ENCODE measurements at places on chromosomes 12 and 14.

- no peak for DNase-seq
These were observed 713 bp upstream of the FBXL14 start for GRCh38 chr12:1595026-1595561.

- no peak for DNase-seq
These were observed 36.1 kb downstream of the ZFC3H1 start for GRCh38 chr12:71627438-71628002.

DNA sequence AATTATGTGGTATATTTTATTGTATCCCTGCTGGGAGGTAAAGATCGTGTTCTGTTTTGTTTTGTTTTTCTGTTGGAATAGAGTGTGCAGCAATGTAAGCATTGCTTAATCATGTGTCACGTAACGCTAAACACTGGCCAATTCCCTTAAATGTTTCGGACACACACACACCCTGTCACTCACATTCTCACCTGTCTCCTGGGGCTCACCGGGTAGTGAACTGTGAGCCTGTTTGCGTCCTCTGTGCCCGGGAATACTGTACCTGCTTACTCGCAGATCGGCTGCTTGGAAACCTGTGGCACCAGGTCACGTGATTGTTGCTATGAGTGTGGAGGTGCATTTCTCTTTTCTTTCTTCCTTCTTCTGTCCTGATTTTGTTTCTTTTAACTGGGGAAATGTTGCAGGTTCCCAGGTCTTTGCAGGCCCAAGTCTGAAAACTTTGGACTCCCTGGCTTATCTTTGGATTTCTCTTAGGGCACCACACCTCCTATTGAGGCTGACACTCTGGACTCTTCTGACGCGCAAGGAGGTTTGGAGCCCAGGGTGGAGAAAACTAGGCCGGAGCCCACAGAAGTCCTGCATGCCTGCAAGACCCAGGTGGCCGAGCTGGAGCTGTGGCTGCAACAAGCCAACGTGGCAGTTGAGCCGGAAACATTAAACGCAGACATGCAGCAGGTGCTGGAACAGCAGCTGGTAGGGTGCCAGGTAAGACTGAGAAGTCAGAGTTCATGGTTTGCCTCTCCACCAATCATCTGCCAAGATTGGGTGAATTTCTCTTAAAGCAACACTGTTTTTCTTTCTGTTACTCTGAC is 181.1 kb downstream of the ESR2 start:
- DNase-seq: no peak

DNA sequence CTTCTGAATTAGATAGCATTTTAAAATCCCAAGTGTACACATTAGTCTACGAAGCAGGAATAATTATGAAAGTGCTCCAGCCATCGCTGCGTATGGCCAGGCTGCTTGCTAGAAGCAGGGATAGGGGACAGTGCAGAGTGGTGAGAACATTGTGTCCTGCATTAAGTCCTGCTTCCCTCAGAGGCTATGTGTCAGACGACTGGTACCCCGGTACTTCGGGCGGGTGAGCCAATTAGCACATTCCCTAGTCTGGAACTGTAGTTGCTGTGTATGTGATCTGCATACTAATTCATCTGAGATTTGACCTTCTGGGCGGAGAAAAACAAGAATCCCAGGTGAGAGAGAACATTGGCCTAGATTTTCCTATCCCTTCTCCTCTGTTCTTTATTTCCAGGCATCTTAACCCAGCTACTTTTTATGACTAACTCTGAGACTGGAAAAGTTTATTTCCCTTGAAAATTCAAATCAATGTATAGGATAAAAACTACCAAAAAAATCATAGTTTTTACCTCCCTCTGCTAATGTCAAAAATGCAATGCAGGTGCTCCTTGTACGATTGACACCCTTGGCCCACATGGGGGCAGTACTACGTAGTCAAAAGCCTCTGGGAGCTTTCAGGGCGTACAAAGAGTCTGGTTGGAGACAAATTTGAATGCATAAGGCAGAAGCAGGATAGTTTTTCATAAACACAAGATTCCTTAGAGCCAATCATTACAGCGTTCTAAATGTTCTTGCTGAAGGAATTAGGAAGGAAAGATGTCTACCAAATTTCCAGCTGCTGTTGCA is 764.3 kb downstream of the NOVA1 start:
- peak; percentile 4 for DNase-seq

DNA sequence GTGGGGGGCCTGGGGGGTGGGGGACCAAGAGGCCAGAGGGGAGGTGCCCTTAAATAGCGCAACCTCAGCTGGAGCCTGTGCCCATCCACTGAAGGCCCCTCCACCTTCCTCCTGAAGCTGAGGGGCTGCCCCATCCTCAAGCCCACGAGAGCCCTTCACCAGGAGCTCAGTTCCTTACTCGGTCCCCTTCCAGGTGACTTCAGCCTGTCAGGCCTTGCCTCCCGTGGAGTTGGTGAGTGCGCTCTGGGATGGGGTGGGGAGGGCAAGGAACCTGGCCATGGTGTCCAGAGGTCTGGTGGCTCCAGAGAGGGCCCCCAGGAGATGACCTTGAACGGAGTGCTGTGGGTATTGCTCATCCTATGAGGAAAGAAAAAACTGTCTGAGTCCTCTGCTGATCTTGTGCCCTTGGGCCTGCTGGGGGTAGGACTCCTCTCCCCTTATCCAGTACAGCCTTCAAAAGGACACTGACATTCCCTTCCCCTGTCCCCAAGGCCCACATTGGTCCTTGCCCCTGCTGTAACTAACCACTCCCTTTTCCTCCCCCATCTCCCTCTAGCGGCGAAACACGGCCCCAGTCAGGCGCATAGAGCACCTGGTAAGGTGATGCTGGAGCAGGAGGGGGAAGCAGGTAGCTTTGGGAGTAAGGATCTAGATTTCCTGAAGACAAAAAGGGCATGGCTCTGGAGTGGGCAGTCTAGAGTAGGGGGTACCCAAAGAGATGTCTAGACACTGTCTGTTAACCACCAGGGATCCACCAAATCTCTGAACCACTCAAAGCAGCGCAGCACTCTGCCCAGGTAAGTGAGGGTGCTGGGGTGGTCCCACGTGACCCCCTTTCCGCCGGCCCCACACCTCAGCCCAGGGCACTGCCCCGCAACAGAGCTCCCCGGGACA is 3.6 kb downstream of the TNS2 start:
- DNase-seq: peak; percentile 53

DNA sequence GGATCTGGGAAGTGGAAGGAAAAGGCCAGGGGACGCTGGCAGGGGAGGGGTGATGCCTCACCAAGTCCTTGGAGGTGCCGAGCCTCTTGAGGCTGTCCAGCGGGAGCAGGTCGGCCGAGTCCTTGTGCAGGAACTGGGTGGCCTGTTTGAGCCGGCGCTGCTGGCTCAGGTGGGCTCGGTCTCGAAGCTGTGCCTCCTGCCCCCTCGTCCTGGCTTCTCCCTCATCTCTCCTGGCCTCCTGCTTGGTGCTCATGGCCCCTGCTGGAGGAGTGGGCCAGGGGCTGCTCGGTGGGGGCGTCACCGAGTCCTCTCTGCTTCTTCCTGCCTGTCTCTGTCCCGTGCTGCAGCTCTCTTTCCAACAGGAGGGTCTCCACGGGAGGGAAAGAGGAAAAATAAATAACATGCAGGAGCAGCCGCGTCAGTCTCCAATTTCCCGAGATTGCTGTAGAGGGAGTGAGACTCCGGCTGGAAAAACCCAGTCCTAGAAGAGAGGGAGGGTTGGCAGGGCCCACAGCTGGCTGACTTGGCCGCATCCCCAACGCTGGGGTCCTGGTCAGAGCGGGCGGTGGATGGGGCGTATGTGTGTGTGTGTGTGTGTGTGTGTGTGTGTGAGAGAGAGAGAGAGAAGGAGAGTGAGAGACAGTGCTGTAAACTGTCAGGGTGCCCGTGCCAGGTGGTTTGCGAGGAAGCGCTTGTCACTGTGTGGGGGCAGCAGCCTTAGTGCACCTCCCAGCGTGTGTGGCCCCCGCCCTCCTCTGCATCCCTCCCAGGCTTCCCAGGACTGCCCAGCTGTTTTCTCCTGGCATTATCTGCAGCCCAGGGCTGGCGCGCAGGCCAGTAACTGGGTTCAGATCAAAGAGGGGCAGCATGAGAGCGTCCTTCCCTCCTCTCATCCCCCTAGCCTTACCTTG is at the start of gene NRIP2:
Gene NRIP2 (minus strand): TSS at position 455 of the 911 bp plus-strand sequence. CDS start 52 bp downstream, at position 403.
- DNase-seq: no peak

DNA sequence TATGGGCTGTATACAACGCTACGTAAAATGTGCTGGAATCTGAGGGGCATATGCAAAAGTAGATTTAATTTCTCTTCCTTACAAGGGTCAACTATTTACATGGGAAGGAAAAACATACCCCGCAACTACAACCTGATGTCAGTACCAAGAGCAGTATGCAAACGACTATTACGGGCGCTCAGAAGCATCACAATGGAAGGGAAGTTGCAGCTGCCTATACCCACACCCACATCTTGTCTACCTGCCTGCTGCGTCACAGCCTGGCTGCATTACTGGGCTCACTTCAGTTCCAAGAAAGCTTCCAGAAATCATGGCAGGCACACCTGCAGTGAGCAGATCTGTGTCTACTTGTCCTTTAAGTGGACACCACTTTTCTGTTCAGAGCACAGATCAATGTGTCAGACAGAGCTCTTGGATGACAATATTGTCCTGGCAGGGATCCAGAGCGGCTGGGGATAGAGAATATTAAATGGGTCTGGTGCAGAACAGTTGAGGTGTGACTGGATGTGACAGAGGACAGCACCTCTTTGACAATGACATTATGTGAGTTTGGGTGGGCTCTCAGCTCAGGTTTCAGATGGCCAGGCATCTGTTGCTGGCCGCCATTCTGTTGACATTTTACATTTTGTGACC is 41.5 kb upstream of the GNG2 start:
- no peak for DNase-seq

GRCh38 chr12:124655048-124655697 is 87.8 kb upstream of the NCOR2 start:
- no peak for DNase-seq

DNA sequence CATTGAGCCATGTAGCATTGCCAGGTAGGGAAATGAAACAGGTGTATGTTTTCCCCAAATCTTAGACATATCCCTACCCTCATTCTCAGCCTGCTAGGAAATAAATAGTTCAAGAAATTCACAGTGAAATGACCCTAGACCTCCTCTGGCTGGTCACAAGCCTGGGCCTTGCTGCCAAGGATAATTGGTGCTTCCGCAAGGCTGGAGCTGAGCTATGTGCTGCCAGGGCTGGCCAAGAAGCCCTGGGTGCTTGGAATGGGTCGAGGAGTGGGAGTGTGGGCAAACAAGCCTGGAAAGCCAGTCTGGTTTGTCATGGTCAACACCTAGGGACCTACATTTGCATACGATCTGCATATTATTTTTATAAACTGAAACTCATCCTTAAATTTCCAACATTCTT is 31.3 kb upstream of the SLC10A1 start:
- DNase-seq: no peak

DNA sequence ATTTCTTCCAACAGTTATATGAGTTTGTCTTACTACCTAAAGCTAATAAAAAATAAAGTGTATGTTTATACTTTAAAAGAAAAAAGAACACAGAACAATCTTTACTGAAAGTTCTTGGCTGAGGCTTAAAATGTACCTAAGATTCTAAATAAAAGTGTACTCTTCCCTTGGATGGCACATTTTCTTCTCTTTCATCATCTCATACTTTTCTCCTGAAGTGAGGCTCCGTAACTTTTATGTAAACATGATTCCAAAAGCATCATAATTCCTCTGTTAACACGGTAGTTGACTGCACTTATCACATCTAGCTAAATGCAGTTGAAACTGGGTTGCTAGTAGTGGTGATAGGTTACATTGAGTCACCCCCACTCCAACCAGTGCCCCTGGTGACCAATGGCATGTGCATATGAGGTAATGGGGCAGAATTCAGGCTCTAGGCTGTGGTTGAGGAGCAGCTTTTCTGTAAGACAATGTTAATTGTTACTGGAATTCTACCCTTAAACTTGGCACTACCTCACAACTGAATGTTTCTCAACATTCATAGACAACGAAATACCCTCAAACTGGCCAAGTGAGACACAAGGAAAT is 38.4 kb downstream of the WASHC3 start:
- DNase-seq: no peak

GRCh38 chr12:1429980-1430379 is 164.4 kb downstream of the FBXL14 start:
- DNase-seq: no peak
